ENCODE measurements at places on chromosomes 6 and 20. TPM values are rescaled to one million over a fixed set of nuclear protein-coding genes. Genes with fewer than 3 reads are reported as not detected.
A peak's percentile ranks its signal among the peaks of the same experiment; 100 is the strongest.

NRN1 gene
- total RNA-seq, result not detected

DNA sequence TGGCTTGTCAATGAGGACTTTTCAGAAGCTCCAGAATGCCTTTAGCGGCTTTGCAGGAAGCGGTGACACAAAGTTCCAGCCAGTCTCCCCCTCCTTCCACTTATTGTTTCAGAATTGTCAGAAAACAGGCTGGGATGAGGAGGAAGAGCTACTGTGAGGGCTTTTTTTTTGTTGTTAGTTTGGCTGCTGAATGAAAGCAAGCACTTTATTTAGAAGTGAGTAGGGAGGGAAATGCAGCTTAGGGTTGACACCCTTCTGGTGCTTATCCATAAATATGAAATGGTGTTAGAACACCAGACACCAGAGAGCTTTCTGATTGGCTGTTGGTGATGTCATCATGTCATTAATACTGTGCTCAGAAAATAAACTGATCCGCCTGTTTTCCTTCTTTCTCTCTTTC is 251.5 kb downstream of the SOX4 start:
- no peaks in the 10 kb centered on the region for H3K36me3 ChIP-seq
- no peak overlapping the region for H3K27ac ChIP-seq
- H3K4me1 ChIP-seq, result peaks cover 3% of the 10 kb centered on the region
- H3K27me3 ChIP-seq, result no peaks in the 10 kb centered on the region
- DNase-seq, result no peak
- no peak overlapping the region for H3K4me3 ChIP-seq

DNA sequence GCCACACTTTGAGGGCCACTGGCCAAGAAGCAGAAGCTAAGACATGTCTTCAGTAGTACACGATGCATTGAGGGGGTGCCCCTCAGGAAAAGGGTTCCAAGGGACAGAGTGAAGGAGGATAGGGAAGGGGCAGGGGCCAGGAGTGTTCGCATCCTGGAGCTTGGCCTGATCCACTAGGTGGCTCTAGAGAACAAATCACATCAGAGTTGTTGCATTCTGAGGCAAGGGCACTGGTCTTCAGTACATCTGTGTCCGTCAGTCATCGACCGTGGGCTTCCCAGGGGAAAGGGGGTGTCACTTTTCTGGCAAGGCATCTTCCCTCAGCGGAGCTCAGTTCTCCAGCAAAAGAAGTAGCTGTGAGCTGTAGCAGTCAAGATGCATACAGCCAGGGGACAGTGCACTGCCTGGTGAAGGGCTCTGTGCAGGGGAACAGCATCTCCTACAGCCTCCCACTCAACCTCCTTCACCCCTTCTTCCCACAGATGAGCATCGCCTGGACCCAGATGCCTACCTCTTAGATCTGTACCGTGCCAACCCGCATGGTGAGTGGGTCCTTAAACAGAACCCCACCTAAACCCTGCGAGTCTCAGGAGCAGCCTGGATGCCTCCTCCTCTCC is 47.8 kb downstream of the ARHGAP40 start:
- H3K27ac ChIP-seq, result no peak overlapping the region
- no peaks in the 10 kb centered on the region for H3K36me3 ChIP-seq
- H3K4me3 ChIP-seq, result no peak overlapping the region
- peaks cover 9% of the 10 kb centered on the region for H3K4me1 ChIP-seq

SOX18 gene
- not detected for total RNA-seq

SLC17A9 gene
- total RNA-seq, result 23.8 TPM

- H3K4me1 ChIP-seq, result no peaks in the 10 kb centered on the region
- H3K4me3 ChIP-seq, result no peak overlapping the region
- no peaks in the 10 kb centered on the region for H3K27me3 ChIP-seq
- no peaks in the 10 kb centered on the region for H3K36me3 ChIP-seq
Observed at GRCh38 chr6:157078326-157078725, 245.0 kb downstream of the TMEM242 start.

OR2H2 gene
- not detected for total RNA-seq

F13A1 gene
- 16.1 TPM for total RNA-seq

DNA sequence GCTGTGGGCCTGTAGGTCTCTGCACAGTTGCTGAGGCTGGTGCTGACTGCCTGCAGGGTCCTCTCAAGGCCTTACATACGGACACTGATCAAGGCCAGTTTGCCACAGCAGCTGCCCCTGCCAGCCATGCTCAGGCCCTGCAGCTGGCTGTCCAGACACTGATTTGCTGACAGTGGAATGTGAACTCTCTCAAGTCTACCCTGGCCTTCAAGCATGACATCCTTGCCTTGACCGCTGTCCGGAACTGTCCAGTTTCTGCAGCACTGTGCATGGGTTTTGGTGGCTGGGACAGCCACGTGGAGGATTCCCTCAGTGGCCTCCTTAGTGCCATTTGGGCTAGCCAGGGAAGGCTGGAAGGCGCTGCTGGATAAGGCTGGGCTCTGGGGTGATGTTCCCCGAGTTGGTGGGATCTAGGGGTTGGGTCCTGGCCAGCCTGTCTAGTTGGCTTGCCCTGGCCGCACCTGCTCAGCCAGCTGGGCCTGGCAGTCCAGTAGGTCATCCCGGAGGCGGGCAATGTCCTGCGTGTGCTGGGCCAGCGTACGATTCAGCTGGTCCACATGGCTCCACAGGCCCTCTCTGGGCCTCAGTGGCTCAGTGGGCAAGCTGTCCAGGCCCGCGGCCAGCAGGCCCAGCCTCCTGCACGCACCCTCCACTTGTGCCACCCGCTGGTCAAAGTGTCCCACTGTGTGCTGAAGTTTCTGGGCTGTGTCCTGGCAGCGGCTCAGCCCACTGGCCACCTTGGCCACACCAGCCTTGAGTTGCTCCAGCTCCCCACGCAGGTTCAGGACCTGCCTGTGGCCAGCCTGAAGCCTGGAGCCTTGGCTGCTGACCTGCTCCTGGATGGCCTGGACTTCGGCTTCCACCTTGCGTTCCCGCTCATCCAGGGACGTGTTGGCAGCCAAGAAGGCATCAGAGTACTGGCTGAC is 5.5 kb downstream of the EMILIN3 start:
- H3K4me1 ChIP-seq, result no peaks in the 10 kb centered on the region
- H3K27me3 ChIP-seq, result no peaks in the 10 kb centered on the region
- H3K36me3 ChIP-seq, result no peaks in the 10 kb centered on the region
- no peak for DNase-seq

GRCh38 chr6:163655217-163656121 is 241.0 kb downstream of the QKI start:
- peaks cover 3% of the 10 kb centered on the region for H3K4me1 ChIP-seq
- H3K27me3 ChIP-seq, result peaks cover 2% of the 10 kb centered on the region
- no peaks in the 10 kb centered on the region for H3K36me3 ChIP-seq

DNA sequence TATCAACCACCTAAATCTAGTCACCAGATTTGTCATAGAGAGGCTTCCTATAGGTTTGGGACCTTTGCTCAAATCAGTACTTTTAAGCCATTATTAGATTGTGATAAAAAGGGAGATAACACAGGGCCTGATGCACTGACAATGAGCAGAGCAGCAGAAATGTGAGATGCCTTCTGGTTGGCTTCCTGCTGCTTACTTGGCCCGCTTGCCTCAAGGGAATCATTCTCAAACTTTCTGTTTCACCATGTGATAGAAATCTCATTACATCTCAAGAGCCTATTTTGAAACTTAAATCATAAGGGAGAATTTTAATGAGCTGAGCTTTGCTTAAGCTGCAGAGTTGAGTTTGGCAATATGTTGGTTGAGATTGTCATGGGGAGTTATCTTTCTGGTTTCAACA is 606.0 kb downstream of the DHX35 start:
- H3K4me1 ChIP-seq, result no peaks in the 10 kb centered on the region
- H3K4me3 ChIP-seq, result no peak overlapping the region
- H3K27me3 ChIP-seq, result no peaks in the 10 kb centered on the region

- H3K36me3 ChIP-seq, result no peaks in the 10 kb centered on the region
- H3K4me3 ChIP-seq, result no peak overlapping the region
- no peak overlapping the region for H3K27ac ChIP-seq
- H3K4me1 ChIP-seq, result no peaks in the 10 kb centered on the region
Observed at GRCh38 chr6:100613656-100614055, 148.9 kb upstream of the SIM1 start.

DNA sequence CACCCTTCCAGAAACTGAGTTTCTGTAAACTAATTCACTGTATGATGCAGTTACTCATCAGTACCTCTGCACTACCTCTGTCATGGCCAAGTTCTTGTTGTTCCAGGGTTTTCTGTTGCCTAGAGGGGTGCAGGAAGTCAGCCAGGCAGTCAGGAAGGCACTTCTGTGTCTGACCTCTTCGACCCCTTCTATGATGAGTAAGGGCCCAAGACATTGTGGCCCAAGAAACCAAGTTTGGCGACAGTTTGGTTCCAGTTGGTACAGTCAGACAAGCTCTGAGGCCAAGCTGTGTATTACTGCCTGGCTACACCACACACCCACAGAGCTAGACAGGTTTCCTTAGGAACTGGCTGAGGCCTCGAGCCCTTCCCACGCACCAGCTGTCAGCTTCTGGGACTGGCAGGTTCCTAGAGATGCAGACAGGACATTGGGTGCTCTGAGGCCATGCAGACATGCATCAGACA is 41.2 kb downstream of the TRAF3IP2 start:
- peaks cover 25% of the 10 kb centered on the region for H3K36me3 ChIP-seq
- H3K4me1 ChIP-seq, result peaks cover 14% of the 10 kb centered on the region

DNA sequence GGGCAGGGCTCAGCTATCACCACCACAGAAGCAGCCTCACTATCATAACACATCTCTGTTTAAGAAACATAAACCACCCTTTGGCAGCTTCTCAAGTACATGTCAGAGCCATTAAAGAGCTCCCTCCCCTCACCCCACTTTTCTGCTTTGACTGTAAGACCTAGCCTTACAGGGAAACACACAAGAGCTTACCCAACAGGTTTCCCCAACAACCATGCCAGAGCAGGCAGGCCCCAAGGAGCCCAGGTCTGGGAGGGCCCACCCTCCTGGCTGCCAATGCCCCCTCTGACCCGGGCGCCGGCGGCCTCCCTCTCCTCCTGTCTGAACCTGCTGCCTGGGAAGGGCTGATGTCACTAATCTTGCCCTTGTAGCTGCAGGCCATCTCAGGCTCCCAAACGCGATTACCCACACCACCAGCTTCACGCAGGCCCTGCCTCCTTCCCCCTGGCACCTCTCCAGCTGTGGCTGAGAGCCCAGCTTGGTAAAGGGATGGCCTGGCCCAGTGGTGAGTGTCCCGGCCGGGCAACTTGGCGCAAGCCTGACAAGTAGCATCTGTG is 402.0 kb downstream of the MAFB start:
- H3K4me3 ChIP-seq, result no peak overlapping the region
- no peaks in the 10 kb centered on the region for H3K27me3 ChIP-seq
- H3K27ac ChIP-seq, result no peak overlapping the region
- no peak for DNase-seq

BPIFB4 gene
- not detected for total RNA-seq

DNA sequence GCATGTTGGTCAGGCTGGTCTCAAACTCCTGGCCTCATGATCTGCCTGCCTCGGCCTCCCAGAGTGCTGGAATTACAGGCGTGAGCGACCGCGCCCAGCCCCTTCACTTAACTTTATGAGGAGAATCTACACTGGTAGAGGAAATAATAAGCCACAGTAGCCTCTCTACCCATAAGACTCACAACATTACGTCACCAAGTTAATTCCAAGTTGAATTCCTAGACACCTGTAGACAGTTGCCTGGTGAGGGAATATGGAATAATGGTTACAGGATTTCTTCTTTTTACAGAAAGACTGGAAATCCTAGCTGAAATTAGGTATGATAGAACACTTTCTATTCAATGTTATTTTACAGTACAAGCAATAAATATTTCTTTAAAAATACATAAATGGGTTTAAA is 854.5 kb upstream of the EYS start:
- no peak overlapping the region for H3K4me3 ChIP-seq
- H3K27me3 ChIP-seq, result no peaks in the 10 kb centered on the region
- no peak overlapping the region for H3K27ac ChIP-seq
- no peaks in the 10 kb centered on the region for H3K36me3 ChIP-seq

- no peaks in the 10 kb centered on the region for H3K36me3 ChIP-seq
- no peak for DNase-seq
Observed at GRCh38 chr20:25422032-25422431, 14.6 kb downstream of the GINS1 start.

HSPA1A gene
- 34.6 TPM for total RNA-seq

PRRT1 gene
- total RNA-seq, result 0.54 TPM

KHDC1 gene
- 1.8 TPM for total RNA-seq

GRCh38 chr6:33213166-33213988 is 5.1 kb downstream of the RING1 start:
- no peak overlapping the region for H3K27ac ChIP-seq
- H3K4me3 ChIP-seq, result no peak overlapping the region
- no peak for DNase-seq
- H3K4me1 ChIP-seq, result peaks cover 16% of the 10 kb centered on the region
- no peaks in the 10 kb centered on the region for H3K36me3 ChIP-seq

DNA sequence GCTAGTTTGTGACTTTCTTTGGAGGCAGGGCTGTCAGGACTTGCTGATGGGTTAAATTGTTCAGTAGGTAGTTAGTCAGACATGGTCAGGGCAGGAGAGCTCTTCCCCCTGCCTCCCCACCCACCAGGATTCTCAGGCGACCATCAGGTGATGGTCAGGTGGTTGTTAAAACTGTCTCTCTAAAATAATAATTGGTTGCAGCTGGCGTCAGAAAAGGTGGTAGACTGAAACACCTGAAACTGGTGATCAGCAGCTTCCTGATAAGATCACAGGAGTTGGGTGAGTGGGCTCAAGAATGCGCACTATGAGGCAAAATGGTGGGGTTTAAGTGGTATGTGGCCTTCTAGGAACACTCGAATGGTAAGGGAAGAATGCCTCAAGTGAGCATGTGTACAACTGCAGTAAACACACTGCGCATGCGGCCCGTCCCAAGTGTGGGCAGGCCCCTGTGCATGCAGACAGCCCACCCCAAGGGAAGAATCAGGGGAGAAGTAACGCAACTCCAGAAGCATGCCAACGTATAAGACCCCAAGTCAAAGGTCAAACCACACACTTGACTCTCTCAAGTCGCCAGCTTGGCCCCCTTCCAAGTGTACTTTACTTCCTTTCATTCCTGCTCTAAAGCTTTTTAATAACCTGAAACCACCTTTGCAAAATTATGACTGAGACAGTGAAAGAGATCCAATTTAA is 7.9 kb upstream of the BLCAP start:
- no peak for DNase-seq
- H3K27ac ChIP-seq, result no peak overlapping the region
- H3K36me3 ChIP-seq, result no peaks in the 10 kb centered on the region
- H3K4me3 ChIP-seq, result no peak overlapping the region
- no peaks in the 10 kb centered on the region for H3K27me3 ChIP-seq

DNA sequence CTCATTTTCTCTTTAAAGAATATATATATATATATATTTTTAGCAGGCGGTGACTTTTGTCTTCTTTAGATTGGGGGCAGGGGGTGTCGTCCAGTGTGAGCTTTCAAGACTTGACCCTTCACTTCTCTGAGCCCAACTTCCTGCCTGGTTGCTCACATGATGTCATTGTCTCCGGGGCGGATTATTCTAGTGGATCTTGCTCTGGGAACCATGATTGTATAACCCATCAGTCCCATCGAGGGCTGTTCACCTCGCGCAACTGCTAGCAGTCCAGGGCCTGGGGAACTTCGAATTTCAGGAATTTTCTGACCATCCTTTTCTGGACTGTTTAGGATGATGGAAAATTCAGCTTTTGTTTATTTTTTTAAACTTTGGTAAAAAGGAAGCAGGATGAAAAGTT is 1.0 kb downstream of the IGF2R start:
- no peaks in the 10 kb centered on the region for H3K36me3 ChIP-seq
- H3K27me3 ChIP-seq, result no peaks in the 10 kb centered on the region
- peak overlapping the region; percentile 62 for H3K27ac ChIP-seq
- peak overlapping the region; percentile 64 for H3K4me3 ChIP-seq
- DNase-seq, result peak; percentile 61
- H3K4me1 ChIP-seq, result peaks cover 43% of the 10 kb centered on the region

TUBB2B gene
- 0.75 TPM for total RNA-seq

GRCh38 chr6:98836025-98836961 is 1.9 kb downstream of the POU3F2 start:
- peaks cover 44% of the 10 kb centered on the region for H3K4me1 ChIP-seq
- H3K27ac ChIP-seq, result no peak overlapping the region
- H3K36me3 ChIP-seq, result no peaks in the 10 kb centered on the region
- H3K27me3 ChIP-seq, result peaks cover 71% of the 10 kb centered on the region

ANGPT4 gene
- total RNA-seq, result not detected

AVP gene
- not detected for total RNA-seq
